AG04450 (cell line): ENCODE measurements at places on chromosomes 11 and 22. TPM values are rescaled to one million over a fixed set of nuclear protein-coding genes. Genes with fewer than 3 reads are reported as not detected.

Gene MS4A6A
- polyA plus RNA-seq = not detected in 2 replicates

Gene NAALAD2
- polyA plus RNA-seq = 0.64 and 0.71 TPM in 2 replicates

Gene OR52N4
- polyA plus RNA-seq = not detected in 2 replicates

Gene DBX1
- not detected in 2 replicates for polyA plus RNA-seq

Gene ME3
- polyA plus RNA-seq = 7.1 and 8.6 TPM in 2 replicates

Gene SHANK2
- polyA plus RNA-seq = 0.72 and 0.77 TPM in 2 replicates

Gene SCUBE2
- polyA plus RNA-seq = 0.91 and 1.3 TPM in 2 replicates

Gene DNAJB7
- polyA plus RNA-seq = not detected in 2 replicates

Gene OR5L1
- polyA plus RNA-seq = not detected in 2 replicates

Gene OR52E8
- not detected in 2 replicates for polyA plus RNA-seq

Gene RPS6KB2
- polyA plus RNA-seq = 36.0 and 37.7 TPM in 2 replicates
